Foreskin melanocyte (primary cell): ENCODE measurements at places on chromosomes 5 and 9.

- no peak for DNase-seq
Measured at GRCh38 chr5:38807570-38808483, 38.0 kb upstream of the OSMR start.

DNA sequence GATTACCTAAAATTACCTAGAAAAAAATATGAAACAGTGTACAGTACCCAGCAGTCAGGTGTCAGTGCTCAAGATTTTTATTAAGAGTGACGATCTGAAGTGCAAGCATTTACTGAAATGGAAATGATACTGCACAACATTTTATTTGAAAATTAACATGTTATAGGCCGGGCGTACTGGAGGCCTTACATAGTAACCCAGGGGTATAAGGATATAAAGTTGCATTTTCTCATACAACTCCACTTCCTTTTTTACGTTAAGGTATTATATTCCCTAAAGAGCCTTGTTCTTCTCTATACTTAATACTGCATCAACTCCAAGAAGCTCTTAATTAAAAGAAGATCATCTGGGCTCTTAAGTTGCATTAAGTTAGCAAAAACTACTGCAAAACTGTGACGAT lies 3.3 kb downstream of the MAT2B start:
- DNase-seq = no peak

DNA sequence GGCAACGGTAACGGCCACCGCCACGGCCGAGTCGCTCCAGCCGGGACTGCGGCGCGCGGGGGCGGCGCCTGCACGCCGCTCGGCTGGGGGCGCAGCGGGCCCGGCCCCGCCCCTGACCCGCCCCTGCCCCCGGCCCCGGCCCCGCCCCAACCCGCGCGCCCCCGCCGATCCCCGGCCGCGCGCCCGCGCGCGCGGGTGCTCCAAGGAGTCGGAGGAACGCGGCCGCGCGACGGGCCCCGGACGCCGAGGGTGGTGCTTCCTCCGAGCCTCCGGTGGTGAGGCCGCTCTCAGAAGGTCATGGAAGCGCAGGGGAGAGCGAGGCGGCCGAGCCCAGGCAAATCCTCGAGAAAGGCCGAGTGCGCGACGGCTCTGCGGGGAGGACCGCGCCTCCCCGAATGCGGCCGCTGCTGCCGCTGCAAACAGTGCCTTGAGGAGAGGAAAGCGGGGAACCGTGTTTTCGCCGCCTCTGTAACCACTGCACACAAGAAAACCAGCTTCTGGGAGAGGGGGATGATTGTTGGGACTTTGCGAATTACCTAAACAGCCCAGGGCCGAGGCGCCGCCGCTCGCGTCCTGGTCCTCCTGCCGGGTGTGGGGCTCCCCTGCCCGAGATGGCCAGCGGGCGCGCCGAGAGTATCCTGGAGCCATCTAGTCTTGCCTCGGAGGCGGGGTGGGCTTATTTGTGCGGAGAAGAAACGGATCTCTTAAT lies at the start of gene LIFR:
Gene LIFR, minus strand, starts transcription at position 48 of the 709 bp plus-strand sequence. CDS start 25,999 bp downstream, outside the sequence.
- DNase-seq = peak; percentile 60

GRCh38 chr5:114265432-114266060 lies 96.3 kb upstream of the KCNN2 start:
- DNase-seq = no peak

GRCh38 chr5:132227485-132228240 lies at the start of gene P4HA2:
Gene P4HA2, minus strand, starts transcription at chr5:132227853. Its CDS starts 9,227 bp downstream, at chr5:132218626.
- DNase-seq = no peak

- no peak for DNase-seq
Measured at GRCh38 chr5:168979135-168979534, 321.8 kb downstream of the SLIT3 start.

DNA sequence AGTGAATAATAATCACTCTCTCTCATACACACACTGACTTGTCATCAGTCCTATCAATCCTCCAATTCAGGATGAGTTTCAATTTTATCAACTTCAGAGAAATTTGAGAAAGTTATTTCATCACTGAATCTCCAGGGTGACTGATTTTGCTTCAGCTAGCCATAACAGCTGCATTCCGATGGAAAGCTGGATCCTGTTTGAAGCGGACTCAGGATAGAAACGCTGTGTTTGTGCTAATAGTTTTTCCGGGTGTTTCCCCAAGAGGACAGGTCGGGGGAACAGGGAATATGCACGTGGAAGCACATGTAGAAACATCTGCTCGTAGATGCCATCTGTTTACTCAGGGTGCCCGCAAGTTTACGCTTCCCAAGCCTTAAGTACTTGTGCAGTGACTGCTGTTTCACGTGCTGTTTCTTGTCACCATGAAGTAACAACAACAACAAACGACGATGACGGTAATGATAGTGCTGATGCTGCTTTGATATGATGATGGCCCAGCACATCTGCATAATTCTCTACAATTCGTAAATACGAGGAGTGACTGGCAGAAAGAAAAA lies 263.7 kb upstream of the DAPK1 start:
- no peak for DNase-seq

- peak; percentile 50 for DNase-seq
Measured at GRCh38 chr5:109451146-109451545, 41.4 kb upstream of the PJA2 start.

DNA sequence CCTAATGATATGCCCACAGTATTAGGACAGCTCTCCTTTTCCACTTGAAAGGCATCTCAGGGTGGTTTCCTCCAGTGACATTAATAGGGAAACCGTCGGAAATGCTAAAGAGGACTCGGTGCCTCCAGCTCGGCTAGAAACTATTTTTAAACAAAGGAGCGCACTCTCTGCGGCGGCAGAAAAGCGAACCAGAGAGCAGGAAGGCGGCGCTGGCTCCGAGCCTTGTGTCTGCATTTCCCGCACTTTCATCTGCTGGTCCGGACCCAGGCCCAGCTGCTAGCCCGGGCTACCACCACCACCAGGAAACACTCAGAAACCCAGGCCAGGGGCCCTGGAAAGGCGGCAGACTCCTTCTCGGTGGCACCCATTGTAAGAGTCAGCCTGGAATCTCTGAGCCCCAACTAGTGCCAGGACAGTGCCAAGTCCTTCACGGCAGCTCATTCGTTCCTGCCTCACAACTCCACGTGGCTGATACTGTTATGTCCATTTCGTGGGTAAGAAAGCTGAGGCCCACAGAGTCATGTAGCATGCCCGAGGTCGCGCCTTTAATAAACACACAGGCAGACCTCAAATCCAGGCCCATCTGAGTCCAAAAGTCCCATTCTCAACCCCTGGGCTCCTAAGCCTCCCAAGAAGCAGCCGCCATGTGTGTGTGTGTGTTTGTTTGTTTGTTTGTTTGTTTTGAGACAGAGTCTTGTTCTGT lies 73.9 kb downstream of the VAV2 start:
- no peak for DNase-seq

- no peak for DNase-seq
Measured at GRCh38 chr9:129173296-129174101, 4.6 kb downstream of the IER5L start.

GRCh38 chr9:132160802-132161742 lies 786 bp upstream of the NTNG2 start:
- peak; percentile 38 for DNase-seq

DNA sequence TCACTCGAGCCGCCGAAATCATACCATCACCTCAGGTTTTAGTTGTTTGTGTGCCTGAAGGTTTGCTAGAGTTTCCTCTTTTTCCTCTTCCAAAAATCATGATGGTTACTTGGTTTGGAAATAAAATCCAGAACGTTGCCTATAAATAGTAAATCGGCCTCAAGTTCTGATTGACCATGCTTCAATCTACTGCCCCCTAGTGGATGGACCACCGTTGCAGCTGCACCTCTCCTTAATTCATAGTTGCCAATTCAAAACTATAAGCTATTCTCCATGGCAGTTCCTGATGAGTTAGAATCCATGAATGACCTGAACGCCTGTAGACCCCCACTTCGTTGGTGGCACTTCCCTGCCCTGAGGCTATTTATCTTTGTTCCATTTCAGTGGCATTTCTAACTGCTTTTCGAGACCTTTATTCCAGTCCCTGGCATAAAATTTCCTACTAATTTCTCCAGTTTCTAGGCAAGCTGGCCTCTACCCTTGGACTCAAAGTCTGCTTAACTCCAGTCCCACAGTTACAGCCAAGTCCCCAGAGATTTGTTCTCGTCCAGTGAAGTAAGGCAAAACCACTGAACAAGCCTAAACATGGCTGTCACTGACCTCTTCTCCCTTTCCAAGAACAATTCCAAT lies 422.6 kb downstream of the EFNA5 start:
- peak; percentile 40 for DNase-seq

- DNase-seq = no peak
Measured at GRCh38 chr9:36165826-36166167, 3.4 kb upstream of the CCIN start.

- DNase-seq = no peak
Measured at GRCh38 chr5:119435436-119436132, 16.7 kb upstream of the HSD17B4 start.

DNA sequence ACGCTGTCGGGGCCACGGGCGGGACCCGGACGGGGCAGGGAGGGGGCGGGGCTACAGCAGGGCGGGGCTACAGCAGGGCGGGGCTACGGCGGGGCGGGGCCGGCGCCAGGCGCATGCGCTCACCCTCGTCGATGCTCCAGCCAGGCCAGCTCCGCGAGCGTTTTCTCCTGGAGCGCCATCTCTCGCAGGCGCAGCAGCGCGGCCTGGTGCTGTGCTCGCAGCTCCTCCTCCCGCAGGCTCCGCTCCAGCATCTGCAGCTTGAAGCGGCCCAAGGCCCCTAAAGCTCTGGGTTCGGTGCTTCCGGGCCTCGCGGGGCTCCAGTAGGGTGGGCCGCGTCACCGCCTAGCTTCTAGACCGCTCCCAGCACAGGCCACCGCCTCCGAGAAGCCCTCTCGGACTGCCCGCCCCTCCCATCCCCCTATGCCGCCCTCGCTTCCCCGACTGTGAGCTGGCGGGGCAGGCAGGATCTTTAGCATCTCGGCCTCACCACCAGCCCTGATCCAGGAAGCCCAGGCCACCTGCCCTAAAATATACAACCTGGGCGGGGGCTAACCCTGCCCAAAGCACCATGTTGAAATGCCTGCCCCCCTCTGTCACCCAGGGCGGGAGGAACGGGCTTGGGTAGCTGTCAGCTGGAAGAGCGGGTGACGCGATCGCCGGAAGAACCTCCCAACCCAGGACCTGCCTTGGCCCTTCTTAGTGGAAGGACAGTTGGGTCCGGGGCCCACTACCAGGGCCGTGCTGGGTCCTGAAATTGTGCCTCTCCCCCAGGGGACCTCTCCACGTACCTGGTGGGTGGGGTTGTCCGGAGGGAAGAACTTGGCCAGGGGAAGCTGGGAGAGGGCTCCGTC lies 21.9 kb upstream of the QSOX2 start:
- DNase-seq = peak; percentile 58

GRCh38 chr9:109926421-109926869 lies 146.4 kb downstream of the PALM2AKAP2 start:
- no peak for DNase-seq

- DNase-seq = no peak
Measured at GRCh38 chr9:80004714-80005113, 432.9 kb downstream of the TLE4 start.

DNA sequence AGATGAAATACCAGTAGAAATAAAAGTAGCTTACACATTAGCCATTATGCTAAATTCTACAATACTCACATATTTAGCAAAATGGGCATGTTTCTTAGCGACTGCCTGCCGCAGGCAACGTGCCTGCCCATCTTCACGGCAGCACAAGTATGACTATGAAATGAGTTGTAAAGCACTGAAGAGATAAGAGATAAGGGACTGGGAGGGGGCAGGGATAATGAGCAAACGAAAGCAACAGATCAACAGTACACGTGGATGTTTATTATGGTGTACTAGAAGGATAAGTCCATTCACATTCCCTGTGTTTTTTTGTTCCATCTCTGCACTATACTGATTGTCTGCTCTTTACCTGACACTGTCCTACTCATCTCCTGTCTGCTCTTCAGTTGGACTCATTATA lies 44.1 kb upstream of the KCNN2 start:
- no peak for DNase-seq

DNA sequence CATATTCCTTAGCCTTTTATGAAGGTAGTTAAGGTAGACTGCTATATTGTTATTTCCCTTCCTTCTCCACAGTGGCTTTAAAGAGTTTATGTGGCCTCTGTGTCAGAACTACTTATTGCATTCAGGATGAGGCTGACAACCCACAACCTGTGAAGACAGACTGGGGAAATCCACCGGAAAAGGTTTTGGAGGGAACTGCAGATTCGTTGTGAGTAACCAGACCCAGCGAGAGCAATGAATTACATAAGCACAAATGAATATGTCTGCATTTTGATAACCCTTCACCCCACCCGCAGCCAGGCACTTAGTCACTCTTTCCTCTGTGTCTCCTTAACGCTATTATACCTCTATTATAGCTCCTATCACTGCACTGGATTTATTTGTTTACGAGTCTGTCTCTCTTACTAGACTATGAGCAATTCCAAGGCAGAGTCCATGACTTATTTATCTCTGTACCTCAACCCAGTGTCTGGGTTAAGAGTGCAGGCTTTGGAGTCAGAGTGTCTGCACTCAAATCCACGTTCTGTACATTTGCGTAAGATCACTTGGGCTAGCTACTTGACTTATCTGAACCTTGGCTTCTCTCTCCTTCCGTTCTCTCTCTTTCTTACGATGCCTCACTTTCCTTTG lies 19.2 kb downstream of the KCTD16 start:
- no peak for DNase-seq

- no peak for DNase-seq
Measured at GRCh38 chr9:98107926-98108325, 11.1 kb downstream of the TRIM14 start.
